Keratinocyte (primary cell): ENCODE measurements at places on chromosomes 11 and 22.

DNA sequence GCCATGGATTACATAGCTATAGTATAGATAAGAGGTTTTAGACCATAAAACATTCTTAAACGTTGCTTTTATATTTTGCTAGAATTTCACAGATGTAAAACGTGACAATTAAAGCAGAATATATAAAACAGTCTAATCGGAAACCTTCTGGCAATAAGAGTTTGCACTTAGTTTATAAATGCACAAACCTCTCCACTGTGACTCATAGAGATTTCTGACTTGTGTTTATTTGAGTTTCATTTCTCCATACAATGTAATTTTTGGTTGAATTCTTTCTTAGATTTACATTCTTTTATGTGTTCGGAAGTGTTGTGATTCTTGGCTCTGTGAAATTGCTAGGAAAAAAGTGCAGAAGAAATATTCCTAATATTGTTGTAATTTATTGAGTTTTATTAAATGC lies 288.7 kb upstream of the CTSC start:
- DNase-seq, result no peak

DNA sequence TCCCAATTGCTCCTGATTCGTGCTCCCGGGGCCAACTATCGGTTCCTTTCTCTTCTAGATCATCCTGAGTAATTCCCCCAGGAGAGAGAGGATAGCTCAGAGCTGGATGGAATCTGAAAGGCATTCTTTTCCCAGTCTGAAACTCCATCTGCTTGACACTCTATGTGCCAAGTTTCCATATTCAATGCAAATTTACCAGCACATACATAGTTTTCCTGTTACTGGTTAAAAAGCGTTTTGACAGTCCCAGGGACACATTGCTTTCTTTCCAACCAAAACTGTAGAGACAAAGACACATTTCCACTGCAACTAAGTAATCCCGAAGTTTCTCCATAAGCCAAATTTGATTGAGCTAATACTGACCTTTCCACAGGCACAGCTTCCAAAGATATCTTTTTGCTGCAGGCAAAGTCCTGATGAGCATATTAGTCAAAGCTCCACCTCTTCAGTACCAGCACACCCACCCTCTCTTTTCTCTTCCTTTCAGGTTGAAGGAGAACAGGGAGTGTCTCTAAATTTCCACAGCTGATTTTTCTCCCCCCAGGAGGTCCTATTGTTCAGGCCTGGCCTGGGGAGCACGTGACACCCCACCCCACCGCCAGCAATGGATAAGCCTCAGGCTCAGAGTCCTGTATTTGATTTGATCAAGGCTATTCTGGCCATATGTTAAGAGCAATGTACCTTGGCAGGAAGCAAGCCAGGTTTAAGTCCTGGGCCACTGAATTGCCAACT lies 9.7 kb upstream of the ANKK1 start:
- DNase-seq, result peak; percentile 41

- no peak for DNase-seq
These were observed 5.9 kb downstream of the USP2 start for GRCh38 chr11:119375337-119376196.

GRCh38 chr11:69387409-69387885 lies 93.5 kb downstream of the MYEOV start:
- no peak for DNase-seq

DNA sequence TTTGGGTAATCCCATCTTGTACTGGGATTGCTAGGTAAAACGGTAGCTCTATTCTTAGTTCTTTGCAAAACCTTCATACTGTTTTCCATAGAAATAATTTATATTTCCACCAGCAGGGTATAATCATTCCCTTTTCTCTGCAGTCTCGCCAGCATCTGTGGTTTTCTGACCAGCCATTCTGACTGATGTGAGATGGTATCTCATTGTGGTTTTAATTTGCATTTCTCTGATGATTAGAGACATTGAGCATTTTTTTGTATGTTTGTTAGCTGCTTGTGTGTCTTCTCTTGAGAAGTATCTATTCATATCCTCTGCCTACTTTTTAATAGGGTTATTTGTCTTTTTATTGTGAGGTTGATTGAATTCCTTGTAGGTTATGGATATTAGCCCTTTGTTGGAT lies 220.9 kb downstream of the PGR start:
- DNase-seq, result no peak
